ENCODE measurements at places on chromosomes 6 and 20.
A peak's percentile ranks its signal among the peaks of the same experiment; 100 is the strongest.

DNA sequence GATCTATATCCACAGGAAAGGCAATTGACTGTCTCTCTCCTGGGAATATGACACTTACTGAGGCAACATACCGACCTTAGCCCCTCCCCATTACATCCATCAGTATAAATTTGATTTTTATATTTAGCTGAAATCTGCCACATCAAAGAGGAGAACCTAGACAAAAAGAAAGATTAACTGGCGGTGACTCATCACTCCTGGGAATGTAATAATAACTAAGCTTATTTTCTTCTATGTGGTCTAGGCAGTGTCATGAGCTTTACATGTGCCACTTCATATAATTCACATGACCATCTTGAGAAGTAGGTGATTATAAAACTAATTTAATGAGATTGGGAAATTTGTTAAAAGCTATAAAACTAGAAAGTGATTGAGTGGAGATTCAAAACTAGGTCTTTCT is 520.0 kb upstream of the HS3ST5 start:
- no peak for DNase-seq

DNA sequence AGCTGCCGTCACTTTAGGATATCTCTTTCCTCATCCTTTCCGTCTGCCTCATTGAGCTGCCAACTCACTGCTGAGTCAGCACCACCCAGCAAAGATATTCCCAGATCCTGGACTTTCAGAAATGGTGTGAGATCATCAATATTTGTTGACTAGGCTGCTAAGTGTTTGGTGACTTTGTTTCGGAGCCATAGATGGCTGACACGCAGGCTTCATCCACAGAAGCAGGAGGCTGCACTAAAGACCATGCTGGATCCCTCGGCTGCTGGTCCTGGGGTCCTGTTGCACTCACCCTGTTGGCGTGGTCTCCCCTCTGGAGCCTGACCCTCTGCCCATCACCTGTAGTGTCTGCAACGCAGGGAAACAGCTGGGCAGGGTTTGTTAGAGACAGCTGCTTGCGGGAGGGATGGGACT is 96.5 kb downstream of the ERMARD start:
- DNase-seq, result no peak

GRCh38 chr6:27062755-27063154 is 184.7 kb upstream of the PRSS16 start:
- DNase-seq, result no peak

- no peak for DNase-seq
These were observed 33.3 kb upstream of the ECHDC1 start for GRCh38 chr6:127376685-127377084.

DNA sequence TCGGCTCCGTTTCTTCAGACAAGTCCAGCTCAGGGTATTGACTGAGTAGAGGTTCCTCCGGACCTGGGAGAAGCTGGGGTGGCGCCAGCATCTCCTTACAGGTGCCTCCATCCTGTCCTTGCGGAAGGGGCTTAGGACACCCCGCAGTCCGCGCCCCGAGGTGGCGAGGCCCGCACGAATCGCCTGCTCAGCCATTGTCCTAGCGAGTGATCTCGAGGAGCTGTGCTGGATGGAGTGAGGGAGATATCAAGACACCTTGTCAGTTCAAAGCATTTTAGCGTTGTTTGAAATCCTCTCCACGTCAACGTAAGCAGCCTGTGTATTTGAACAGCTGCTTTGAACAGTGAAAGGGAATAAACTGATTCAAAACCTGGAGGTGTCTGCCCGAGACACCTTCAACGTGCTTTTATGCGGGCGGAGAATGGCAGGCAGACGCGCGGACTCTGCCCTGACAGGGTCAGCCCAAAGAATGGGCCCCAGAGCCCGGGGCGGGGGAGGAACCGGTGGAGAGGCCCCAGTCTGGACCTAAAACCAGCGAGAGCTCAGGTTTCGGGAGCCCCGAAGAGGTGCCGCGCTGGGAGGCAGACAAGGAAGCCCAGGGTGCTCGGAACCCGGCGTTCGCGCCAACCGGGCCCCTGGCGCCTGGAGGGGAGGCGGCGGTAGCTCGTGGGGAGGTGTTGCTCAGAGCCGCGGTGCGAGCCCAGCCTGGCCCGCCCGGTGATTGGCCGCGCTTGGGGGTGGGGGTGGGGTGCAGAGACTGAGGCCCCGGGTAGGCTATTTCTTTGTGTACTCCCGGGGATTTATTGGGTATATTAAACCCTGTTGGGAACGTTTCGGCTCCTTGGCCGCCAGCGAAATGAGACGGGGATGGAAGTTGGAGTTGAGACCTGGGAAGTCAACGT is 3.1 kb upstream of the POU3F2 start:
- DNase-seq, result peak; percentile 27

- DNase-seq, result no peak
These were observed 74.6 kb upstream of the TAB2 start for GRCh38 chr6:149242883-149243282.

DNA sequence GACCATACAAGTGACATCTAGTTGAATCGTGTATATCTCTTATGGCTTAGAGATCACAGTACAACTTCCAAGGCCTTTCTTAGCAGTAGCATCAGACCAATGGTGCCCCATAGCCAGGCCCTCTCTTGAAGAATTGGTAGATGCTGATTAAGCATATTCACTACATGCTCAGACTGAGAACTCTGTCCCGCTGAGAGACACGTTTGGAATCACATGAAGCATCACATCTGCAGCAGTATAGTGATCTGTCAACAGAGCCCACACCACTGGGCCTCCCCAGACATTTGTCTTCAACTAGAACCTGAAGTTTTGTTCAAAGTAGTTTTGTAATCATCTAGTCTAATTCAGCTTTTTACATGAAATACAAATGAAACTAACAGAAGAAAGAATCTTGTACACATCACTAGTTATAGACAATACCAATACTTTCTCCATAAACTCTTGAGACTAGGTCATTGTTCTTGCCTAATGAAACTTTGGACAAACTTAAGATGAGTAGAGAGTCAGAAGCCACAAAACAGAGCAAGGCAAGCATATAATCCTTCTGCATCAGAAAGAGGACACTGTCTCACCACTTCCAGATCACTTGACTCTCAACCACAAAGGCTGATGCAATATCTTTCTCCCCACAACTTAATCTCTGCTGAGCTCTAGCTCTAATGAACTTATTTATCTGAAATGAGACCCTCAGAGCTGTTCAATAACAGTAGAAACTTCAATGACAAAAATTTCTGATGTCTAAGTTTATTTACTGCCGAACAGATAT is 182.7 kb downstream of the TBX18 start:
- DNase-seq, result no peak

DNA sequence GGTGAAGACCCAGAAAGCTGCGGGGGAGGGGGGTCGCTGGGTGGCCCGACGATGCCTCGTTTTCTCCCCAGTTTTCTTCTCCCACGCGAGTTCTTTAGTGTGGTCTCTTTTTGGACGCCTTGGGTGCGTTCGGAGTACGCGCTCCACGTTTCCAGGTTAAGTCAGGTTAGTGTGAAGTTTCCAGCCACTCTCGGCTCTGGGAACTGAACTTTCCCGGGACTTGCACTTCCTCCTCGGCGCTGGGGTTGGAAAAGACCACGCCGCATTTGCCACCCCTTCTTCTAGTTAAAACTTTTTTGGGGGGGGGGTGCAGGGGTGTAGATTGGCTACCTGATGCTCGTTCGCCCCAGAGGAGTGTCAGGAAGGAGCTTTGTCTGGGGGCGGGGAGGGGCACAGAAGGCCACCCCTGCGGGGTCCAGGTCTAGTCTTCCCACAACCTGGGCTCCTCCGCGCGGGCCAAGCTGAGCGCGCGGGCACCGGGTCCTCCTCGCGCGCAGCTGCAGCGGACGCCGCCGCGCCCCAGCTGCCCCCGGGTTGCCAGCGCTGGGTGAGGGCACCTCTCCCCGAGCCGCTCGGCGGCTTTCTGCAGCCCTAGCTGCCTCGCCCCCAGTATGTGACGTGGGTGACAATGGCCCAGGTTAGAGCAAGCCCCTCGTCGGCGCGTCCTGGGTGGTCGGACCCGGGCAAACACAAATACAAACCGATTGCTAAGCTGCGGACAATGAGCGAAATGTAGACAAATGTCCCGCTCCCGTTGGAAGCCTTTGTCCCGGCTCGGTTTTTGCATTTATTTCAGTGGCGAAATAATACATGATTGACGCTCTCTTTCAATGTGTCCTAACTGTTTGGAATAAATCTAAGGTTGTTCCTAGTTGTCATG is 1.7 kb upstream of the NKX2-2 start:
- no peak for DNase-seq

GRCh38 chr20:53917145-53918019 is 153.0 kb downstream of the BCAS1 start:
- DNase-seq, result no peak

GRCh38 chr6:109834131-109834530 is 143.0 kb downstream of the FIG4 start:
- no peak for DNase-seq

GRCh38 chr6:87540539-87540938 is 49.2 kb downstream of the RARS2 start:
- DNase-seq, result no peak

DNA sequence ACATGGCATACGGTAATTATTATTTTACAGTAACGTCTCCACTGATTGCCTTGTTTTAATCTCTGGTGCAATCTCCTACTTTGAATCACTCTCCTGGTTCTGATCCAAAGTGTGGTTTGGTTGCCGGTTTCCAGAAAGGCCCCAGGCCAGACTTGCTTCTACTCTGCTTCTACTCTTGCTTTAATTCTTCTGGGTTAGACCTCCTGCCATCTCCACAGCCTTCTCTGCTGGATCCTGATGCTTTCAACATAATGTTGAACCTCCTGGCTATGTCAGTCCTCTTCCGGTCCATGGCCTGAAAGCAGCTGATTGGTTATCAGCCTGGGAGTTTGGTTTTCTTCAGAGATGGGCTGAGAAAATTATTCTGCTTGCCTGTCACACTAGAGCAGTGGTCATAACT is 266.5 kb upstream of the RIMS1 start:
- DNase-seq, result no peak

- no peak for DNase-seq
These were observed 3.2 kb downstream of the CNKSR3 start for GRCh38 chr6:154506991-154507898.

- no peak for DNase-seq
These were observed 131.7 kb downstream of the DNAH8 start for GRCh38 chr6:38846844-38847243.

- no peak for DNase-seq
These were observed 51.9 kb downstream of the ILRUN start for GRCh38 chr6:34644716-34645115.

- no peak for DNase-seq
These were observed 19.6 kb upstream of the DSE start for GRCh38 chr6:116351101-116351500.

DNA sequence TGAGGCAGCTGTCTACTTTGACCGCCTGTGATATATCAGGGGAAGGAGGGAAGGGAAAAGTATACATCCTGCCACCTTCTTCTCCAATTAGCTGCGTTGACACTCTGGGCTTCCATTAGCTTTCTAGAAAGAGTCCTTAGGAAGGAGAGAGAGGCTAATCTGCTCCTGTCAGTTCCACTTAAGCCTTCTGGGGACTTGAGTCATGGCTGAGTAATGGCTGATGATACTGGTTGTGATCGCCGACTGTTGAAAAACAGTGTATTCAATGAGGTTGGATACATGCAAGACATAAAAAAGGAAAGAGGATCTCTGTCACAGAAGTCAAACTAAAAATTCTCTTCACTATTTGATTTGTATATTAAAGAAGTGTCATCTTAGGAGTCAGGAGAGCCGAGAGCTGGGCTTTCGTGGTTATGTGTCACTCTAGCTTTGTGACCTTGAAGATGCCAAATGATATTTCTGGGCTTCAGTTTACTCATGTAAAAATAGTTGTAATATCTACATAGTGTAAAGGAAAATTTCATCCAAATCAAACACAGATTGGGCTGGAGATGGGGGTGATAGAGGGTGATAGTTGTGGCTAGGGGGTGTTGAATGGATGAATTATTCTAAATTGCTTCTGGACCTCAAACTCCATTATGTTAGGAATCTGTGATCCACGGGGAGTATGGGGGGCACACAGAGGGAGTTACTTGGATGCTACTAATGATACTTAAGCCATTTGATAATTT is 189.0 kb downstream of the UST start:
- DNase-seq, result no peak
